NCI-H2029 treated with DMSO at 0.1 percent for 48 hours (cell line): ENCODE measurements at places on chromosomes 7 and 10.
A peak's percentile ranks its signal among the peaks of the same experiment; 100 is the strongest.

DNA sequence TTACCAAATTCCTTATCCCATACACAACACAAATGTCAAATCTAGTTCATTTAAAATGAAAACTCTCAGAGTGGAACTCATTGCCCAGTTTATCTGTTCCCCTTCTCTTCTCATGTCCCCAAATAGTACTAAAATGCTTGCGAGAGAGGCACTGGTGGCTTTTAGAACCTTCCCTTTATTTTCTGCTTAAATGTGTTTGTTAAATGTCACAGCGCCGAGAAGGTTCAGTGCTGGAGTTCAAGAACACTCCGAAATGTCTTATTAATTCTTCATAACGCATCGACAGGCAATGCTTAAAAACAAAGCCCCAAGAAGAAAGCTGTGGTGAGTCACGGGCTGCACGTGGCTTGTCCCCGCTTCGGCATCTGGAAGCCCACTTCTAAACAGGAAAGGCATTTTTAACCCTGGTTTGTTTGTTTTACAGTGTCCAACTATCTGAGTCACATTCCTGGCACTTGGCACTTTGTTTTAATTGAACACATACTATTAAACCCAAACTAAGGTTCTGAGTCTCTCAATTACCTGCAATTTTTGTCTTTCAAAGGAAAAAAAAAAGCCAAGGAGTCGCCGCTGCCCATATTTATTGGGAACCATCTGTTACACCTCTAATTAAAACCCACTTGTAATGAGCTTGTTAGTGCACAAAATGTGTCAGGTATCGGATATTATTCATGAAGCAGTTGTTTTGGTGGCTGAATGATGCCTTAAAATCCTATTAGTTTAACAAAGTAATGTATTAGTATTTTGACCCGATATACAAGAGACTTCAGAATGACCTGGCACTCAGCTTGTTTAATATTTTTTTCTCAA lies 49.9 kb upstream of the MGMT start:
- DNase-seq: no peak

DNA sequence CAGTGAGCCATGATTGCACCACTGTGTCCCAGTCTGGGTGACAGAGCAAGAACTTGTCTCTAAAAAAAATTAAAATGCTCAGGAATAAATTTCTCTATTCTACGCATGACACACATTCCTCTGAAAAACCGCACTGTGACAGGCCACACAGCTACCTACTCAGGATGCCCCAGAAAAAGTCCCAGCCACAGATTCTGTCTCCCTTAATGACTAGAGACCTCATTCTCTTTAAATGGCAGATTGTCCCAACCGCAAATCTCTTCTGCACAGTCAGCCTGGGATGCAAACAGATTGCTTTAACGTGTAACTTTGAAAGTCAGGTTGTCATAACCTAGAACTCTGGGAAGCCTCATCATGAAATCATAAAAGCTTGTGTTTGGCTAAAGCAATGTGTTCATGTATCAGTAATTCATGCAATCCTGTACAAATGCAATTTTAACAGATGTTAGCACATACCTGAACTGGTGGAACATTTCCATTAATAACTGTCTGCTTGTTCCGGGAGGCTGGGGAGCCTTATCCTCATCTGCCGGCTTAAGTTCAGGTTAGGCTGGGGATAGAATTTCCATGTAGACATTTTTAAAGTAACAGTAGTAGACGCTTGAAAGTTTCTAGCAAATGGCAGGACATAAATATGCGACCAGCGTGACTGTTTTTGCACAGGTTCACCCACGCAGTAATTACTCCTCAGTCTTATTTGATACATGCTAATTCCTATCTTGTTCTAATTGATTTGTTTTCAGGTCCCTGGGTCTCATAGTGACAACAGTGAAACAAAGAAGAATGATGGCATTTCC lies 26.2 kb upstream of the MSRB2 start:
- DNase-seq: no peak

DNA sequence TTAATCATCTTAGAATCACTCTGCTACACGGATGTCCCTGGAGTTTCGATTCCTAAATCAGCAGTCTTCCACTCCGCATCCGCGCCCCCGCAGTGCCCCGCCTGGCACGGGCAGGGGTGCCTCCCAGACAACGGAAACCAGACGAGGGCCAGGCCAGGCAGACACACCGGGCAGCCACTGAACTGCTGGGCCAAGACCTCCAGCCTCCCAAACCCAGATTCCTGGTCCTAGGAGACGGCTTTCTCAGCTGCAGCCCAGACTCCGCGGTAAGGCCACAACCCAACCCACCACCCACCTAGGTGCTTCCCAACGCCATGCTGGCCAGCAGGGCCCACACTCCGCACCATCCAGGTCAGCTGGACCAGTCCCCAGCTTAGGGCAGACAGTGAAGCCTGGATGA lies 33.2 kb downstream of the MAD1L1 start:
- no peak for DNase-seq

DNA sequence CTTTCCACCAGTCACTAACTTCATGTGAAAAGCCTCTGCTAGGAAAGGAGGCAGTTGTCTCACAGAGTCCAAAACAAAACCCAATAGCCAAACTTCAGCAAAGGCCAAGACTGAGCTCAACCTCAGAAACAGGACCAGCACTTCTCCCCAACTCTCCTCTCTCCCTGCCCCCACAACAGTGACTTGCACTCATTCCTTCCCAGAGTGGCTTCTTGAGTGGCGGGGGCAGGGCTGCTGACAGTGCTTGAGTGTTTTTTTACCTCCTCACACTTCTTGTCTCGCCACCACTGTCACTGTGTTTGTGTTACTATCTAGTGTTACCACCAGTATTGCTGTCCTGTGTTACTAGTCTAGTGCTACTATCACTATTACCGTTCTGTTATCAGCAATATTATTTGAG lies 206.8 kb downstream of the KLF6 start:
- DNase-seq: no peak

GRCh38 chr10:88156341-88156740 lies 292.9 kb downstream of the PTEN start:
- no peak for DNase-seq

DNA sequence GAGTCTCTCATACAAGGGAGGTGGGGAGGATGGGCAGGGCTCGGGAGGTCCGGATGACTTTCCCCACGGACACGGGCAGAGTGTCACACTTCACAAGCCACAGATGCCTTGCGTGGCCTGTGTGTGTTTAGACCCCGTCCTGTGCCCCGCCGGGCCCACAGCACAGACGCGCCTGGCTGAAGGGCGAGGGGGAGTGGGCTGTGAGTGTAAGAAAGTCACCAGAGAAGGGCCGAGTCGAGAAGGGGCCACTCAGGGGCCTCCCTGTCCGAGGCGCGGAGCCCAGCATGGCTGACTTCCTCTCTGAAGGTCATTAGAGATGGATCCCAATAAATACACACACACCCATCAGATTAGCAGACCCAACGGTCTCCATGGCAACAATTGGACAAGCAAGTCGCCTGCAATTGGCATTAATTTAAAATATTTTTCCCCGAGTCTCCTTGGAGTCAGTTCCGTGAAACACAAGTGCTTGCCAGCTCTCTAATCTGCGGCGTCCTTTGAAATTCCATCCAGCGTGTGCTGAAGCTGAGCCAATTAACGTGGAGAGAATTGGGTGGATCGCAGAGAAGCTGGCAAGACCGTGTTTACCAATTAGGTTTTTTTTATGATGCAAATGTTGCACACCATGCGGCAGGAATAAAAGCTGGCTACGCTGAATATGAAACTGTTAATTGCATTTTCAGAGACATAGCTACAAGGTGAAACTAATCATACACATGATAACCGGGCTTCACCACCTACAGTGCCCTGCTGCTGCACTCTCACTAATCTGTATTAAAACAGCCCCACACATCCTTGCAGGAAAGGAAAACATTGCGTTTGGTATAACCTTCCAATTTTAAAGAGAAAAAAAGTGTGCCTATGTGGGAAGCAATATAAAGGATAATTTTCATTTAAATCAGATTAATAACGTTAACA lies 571.2 kb downstream of the PTPRN2 start:
- DNase-seq: peak; percentile 62

GRCh38 chr7:73773700-73774517 lies 3.8 kb upstream of the CLDN3 start:
- DNase-seq: no peak

DNA sequence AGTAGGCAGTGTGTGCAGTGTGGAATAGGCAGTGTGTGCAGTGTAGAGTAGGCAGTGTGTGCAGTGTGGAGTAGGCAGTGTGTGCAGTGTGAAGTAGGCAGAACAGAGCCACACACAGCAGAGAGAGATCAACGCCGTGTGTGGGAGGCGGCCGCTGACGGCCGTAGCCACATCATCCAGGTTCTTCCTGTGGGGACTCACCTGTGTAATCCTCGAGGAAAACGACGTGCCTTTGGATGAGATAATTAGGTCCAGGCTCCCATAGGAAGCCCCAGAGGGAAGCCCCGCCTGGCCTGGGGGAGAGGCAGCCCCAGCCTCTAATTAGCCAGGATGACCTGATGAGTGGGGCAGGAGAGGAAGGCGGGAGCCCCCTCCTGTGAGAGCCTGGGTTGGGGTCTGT lies 25.4 kb downstream of the KNDC1 start:
- no peak for DNase-seq

DNA sequence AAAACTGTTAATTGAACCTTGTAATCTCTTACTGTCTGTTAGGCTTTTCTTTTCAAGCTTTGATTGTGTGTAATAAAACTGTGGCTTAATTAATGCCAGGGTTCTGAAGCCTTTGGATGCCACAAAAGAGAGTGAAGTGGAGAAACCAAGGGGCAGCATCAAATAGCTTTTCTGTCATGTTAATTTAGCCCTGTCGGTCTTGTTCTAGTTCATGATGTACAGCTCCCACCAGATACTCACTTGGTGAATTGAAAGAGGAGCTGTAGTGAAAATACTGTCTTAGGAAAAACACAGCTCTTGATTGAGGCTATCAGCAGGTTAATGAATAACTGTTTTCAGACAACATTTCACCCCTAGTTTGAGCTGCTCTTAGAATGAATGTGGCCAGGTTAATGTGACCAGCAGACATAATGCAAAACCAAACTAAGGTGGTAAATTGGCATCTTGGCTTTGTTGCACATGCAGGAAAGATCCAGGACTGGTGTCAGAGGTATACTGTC lies 94.2 kb downstream of the POLL start:
- DNase-seq: no peak

DNA sequence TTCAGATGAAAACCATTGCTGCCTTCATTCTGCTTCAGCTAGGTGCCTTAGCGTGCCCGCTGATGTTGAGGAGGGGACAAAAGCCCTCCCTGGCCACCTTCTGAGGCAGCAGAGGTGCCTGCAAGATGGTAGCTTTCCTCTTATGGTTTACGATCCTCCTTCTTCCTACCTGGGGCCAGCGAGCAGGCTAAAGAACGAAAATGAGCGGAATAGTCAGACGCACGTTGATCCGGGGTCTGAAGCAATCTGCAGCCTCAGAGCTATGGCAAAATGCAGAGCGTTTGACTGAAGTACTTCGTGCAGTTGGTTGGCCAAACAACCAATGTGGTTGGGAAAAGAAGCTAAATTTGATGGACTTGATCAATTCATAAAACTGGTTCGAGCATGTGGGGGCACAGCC lies 95.5 kb downstream of the GATA3 start:
- no peak for DNase-seq
